ENCODE measurements at places on chromosomes 7 and 10. TPM values are rescaled to one million over a fixed set of nuclear protein-coding genes. Genes with fewer than 3 reads are reported as not detected.

The FEZF1 gene
- total RNA-seq, result not detected

The SCIN gene
- 0.39 TPM for total RNA-seq

The LAMB4 gene
- total RNA-seq, result 0.11 TPM

The ADIRF gene
- not detected for total RNA-seq

The ZNF804B gene
- total RNA-seq, result not detected

The KCNIP2 gene
- 0.47 TPM for total RNA-seq

The HOXA1 gene
- total RNA-seq, result 2.1 TPM

The EPHA1 gene
- 0.05 TPM for total RNA-seq

The ZNF107 gene
- 2.5 TPM for total RNA-seq

The INHBA gene
- 0.23 TPM for total RNA-seq

The LRIT1 gene
- total RNA-seq, result not detected

The HABP2 gene
- 0.09 TPM for total RNA-seq

The TMEM229A gene
- not detected for total RNA-seq

The MAT1A gene
- total RNA-seq, result 0.04 TPM

The SYPL1 gene
- total RNA-seq, result 87.1 TPM

The TAS2R41 gene
- total RNA-seq, result not detected

The ZNF438 gene
- total RNA-seq, result 1.7 TPM

The PILRA gene
- 3.6 TPM for total RNA-seq

The ARMC10 gene
- total RNA-seq, result 30.8 TPM

The SLC25A28 gene
- total RNA-seq, result 27.3 TPM

The CYP3A4 gene
- total RNA-seq, result 0.10 TPM

All from A549 treated with AZD2906 at 1 μM for 4 hours (cell line).